ENCODE measurements at places on chromosomes 6 and 20.

DNA sequence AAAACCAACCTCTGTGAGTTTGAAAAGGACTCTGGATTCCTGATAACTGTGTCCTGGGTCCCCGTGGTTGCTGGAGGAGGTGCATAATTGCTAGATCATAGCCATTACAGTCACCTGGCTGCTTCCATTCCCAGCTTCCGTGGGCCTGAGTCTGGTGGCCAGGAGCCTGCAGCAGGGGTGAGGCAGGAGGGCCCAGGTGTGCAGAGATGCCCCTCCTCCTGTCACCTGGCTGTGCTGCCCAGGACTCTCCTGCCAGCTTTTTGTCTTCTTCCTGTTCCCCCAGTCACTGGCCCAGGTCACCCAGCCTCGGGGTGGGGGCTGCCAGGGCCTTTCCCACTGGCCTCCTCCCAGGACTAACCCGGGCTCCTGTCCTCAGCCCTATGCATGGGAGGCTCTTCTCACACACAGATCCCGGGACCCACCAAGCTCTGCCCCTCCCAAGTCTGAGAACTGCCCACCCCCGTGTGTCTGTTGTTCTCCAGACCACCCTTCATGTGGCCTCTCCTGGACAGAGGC, 30.0 kb downstream of the RAET1L start:
- DNase-seq, result no peak

GRCh38 chr6:45803071-45803470, 212.6 kb downstream of the CLIC5 start:
- no peak for DNase-seq

- no peak for DNase-seq
Observed at GRCh38 chr6:39777218-39777617, 15.0 kb upstream of the DAAM2 start.

GRCh38 chr6:7529141-7529540, 12.3 kb upstream of the DSP start:
- DNase-seq, result no peak

GRCh38 chr6:163643866-163644265, 229.3 kb downstream of the QKI start:
- DNase-seq, result no peak

DNA sequence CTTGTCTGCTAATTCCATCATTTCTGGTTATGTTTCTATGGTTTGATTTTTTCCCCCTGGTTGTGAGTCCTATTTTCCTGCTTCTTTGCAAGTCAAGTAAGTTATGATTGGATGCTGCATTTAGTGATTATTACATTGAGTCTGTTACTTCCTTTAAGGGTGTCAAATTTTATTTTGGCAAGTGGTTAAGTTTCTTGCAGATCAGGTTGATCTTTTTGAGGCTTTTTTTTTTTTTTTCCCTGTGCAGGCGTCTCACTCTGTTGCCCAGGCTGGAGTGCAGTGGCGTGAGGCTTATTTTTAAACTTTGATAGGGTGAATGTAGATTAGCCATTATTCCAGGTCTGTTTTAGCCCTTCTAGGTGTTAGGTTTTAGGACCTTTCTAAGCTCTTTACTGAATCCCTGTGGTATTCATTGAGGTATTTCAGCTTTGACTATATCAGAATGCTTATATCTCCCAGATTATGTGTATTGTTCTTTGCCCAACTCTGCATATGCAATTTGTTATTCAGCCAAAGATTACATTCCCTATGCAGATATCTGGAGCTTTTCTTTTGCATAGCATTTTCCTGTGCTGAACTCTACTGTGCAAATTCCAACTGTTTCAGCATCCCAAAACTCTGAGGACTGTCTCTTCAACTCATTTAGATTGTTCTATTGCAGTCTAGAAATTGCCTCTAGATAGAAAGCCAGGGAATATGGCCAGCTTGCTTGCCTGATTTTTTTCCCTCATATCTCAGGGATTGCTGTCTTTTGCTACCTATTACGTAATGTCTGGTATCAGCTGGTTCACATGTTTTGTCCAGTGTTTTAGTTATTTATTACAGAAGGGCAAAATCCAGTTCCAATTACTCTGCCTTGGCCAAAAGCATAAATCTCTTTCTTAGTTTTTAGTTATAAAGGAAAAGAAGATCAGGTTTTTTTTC, 113.3 kb downstream of the AFG1L start:
- DNase-seq, result no peak

DNA sequence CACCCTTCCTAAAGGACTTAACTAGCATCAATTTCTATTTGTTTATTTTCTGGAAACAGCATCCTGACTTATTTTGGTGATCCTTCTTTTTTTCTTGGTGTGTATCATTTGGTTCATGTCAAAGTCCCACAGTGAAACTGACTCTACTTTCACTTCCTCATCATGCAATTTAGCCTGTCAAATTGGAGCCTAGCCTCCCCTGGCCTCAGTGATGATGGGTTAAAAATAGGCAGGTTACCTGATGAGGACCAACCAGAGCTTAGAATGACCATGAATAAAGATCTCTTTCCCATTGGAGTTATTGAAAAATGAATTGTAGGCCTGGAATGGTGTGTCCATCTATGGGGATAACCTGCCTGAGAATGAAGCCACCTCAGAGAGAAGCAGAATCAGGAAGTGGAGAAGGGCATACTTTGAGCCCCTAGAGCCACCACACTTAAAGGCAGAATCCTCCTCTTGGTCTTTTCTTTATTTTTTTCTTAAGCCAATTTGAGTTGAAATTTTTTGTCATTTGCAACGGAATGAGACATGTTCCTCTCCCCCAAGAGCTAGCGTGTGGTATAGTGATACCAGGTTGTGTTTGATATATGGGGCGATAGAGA, 105.6 kb downstream of the BTBD3 start:
- DNase-seq, result no peak

GRCh38 chr20:57525328-57526086, 567 bp upstream of the CTCFL start:
- DNase-seq, result no peak

DNA sequence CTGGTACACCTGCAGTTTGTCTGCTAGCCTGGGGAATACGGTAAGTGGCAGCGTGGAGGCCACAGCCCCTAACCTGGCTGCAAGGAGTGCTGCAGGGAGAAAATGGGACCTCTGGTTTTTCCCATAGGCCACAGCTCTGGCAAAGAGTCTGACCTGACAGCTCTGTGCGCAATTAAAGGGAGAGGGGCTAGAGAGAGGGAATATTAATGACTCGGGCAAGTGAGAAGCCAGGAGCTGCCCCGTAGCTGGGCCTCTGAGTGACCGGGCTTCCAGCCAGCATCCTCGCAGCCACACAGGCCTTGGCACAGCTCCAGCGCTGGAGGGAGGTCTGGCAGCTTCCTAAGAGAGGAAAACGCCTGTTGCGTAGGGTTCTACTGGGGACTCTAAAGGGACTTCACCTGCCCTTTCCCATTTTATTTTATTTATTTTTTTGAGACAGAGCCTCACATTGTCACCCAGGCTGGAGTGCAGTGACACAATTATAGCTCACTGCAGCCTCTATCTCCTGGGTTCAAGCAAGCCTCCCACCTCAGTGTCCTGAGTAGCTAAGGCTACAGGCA, 18.2 kb upstream of the OCSTAMP start:
- peak; percentile 50 for DNase-seq

DNA sequence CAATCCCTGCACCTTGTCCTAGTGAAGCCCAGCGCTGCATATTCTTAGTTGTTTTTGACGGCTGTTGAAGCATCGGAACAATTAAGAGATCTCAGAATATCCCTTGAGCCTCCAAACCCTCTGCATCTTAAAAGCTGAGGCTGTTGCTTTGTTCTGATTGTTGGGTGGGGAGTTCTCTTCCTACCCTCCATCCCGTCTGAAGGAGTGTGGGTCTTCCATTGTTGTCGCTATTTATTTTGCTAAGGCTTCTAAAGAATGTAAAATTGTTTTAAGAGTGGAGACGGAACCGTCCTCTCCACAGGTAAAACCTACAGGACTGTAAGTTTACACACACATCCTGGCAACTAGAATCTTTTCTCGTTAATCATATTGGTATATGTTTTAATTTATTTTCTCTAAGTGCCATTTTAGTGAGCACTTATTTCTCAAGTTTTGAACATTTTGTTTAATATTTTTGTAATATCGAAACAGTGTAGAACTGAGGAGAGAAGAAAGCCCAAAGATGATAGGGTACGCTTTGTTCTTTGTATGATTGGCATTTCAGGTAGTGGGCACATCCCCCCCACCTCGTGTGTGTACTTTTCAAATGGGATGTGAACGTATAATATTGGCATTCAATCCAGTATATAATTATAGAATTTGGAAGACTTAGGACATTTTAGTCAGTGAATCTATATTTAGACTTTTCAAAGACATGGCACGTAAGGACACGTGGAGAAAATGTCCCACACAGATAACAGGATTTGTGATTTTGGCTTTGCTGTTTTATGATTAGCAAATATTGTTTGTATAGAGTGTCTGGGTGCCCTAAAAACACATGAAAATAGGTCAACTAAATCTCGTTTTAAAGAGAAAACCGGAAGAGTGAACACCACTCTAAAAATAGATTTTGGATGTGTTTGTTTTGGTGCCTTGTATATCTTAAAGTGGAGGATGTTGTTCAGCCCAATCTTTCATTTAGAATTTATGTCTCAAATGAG, 1.3 kb downstream of the RNF146 start:
- no peak for DNase-seq

DNA sequence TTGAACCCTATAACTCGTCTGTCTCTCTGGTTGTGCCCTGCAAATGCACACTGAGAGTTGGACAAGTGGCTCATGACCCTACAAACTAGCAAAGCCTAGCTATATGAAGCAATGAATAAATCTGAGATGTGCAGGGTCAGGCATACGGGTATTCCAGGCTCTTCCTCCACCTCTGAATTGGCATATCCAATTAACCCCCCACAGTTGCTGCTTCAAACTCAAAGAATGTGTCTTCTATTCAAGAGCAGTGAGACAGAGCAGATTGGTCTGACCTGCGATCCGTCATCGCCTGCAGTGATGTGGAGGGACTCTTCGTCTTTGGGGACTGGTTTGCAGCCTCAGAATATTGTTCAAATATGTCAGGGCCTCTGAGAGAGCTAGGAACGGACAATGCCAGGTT, 59.8 kb downstream of the LAMP5 start:
- DNase-seq, result no peak

- no peak for DNase-seq
Observed at GRCh38 chr6:29602564-29603361, 17.8 kb downstream of the OR2H2 start.

Measured in LoVo (cell line).